Activated naive CD4-positive, alpha-beta T cell treated with Interleukin-2 at 50 U/mL for 16 hours (primary cell): ENCODE measurements at places on chromosomes 16 and 17.

- DNase-seq, result no peak
Measured at GRCh38 chr17:10022416-10022815, 117.3 kb upstream of the RCVRN start.

GRCh38 chr17:71441098-71441497, 679.7 kb upstream of the SOX9 start:
- no peak for DNase-seq

DNA sequence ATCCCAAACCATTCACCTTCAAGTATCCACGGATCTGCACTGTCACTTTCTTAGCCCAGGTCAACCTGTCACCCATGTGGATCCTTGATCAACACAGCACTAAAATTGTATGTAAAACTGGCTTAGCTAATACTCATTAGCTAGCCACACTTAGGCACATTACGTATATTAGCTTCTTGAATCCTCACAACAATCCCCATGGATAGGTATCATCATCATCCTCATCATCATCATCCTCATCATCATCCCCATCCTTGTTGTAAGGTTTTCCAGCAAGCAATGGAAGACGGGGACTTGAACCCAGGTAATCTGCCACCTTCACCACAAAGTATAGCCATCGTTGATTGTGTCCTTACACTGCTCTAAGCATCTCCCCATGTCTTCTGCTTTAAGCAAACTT, 184.3 kb downstream of the XYLT1 start:
- DNase-seq, result no peak

- no peak for DNase-seq
Measured at GRCh38 chr17:20103454-20104446, 94.6 kb downstream of the SPECC1 start.

DNA sequence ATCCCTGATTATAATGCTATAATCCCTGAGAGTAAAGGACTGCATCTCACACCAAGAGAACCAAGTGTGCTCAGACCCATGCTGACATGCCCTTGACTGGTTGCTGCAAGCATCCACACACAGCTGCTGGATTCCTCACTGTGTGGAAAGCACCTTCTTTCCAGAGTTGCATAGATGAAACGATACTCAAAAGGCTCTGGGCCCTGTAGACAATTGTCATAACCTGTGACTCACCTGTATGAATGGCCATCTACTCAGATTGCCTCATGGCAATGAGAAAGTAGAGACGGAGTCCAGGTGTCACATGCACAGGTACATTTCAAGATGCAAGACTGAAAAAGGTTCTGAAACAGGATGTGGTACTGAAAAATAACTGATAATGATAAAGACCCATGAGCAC, 58.1 kb downstream of the MPHOSPH6 start:
- DNase-seq, result no peak

DNA sequence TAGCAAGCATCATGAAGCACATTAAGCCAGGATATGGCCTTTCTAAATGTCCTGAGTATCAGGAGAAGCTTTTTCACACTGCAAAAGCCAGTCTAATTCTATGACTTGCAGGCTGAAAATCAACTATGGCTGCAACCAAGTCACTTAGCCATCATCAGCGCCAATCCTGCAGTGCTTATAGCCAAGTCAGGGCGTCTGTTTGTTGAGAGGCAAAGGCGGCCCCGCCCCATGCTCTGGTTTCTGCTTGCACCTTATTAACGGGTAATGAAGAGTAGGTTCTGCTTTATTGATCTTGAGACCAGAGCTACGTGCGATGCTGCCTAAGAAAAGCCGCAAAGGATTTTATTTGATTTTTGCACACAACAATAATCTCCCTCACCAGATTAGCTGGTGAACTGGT, 88.4 kb downstream of the CDH13 start:
- DNase-seq, result no peak

DNA sequence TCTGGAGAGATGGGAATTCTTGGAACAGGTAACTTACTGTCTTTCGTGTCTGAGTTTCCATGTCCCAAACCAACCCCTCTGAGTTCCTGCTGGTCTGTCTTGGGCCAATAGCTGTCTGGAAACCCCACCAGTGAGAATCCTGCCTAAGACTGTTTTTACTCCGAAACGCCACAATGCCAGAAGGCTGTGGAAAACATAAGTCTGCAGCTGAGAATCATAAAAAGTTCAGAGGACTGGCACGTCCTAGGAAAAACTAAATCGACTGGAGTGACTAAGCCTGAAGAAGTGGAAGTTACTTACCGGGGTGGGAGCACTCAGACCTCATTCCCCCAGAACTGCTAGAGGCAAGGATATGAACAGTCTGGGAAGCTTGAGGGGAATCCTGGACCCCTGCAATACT, 13.3 kb downstream of the LRRC75A start:
- no peak for DNase-seq

GRCh38 chr17:80705988-80706387, 161.3 kb downstream of the RPTOR start:
- DNase-seq, result no peak

DNA sequence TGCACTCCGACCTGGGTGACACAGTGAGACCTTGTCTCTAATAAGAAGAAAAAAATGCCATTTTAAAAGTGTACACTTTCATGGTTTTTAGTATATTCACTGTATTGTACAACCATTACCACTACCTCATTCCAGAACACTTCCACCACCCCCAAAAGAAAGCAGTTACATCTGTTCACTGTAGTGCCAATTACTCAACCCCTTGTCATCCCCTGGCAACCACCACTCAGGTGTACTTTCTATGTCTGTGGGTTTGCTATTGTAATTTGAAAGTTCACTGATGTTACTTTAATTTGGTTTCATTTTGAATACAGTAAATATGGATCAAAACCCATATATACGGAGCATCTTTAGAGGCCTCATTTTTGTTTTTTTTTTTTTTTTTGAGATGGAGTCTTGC, 6.1 kb downstream of the ZG16 start:
- peak; percentile 41 for DNase-seq

- peak; percentile 58 for DNase-seq
Measured at GRCh38 chr17:5706577-5707210, 122.4 kb upstream of the NLRP1 start.

GRCh38 chr17:5241861-5242671, 7.4 kb upstream of the SCIMP start:
- no peak for DNase-seq

DNA sequence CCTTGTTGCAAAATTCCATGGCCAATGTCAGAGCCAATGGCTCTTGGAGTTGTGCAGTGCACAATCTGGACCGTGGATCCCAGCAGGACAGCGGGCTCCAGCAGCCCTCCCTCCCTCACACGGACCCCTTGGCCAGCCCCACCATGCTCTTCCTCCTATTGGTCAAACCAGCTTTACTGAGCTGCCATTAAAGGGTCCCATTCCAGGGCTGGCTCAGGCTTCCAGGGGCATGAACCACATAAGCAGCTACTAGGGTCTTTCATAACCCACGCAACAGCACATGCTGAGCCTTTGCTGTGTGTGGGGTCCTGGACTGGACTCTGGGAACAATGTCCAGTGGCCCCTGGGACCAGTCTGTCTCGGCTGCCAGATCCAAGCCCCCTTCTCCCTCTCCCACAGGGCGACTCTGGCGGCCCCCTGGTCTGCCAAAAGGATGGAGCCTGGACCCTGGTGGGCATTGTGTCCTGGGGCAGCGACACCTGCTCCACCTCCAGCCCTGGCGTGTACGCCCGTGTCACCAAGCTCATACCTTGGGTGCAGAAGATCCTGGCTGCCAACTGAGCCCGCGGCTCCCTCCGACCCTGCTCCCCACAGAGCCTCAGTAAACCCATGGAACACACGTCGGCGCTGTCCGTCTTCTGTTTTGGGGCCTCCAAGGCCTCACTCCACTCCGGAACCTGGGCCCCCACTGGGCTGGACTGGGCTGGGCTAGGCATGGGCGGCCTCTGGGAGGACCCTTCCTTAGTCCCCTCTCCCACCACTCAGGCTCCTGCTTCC, 5.7 kb downstream of the CTRB1 start:
- DNase-seq, result no peak

- no peak for DNase-seq
Measured at GRCh38 chr16:57637424-57637823, 9.0 kb downstream of the ADGRG1 start.

DNA sequence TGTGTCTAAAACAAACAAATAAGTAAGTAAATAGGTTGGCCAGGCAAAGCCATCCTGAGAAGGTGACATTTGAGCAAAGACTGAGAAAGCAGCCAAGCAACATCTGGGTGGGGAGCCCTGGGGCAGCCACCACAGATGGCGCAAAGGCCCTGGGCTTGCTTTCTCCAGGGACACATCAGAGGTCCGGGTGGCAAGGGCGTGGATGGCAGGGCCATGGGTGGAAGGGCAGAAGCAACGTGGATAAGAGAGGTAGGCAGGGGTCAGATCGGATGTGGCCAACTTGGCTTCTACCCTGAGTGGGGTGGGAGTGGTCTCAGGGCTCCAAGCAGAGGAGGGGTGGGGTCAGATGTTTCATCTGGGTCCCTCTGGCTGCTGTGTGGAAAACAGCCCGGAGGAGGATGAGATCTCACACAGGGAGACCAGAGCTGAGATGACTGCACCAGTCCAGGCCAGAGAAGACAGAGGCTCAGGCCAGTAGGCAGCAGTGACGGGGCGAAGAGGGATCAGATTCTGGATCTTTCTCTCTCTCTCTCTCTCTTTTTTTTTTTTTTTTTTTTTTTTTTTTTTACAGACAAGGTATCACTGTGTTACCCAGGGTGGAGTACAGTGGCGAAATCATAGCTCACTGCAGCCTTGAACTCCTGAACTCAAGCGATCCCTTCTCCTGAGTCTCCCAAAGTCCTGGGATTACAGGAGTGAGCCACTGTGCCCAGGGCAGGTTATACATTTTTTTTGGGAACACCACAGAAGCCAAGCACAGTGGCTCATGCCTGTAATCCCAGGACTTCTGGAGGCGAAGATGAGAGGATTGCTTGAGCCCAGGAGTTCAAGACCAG, 6.1 kb upstream of the SPN start:
- no peak for DNase-seq

DNA sequence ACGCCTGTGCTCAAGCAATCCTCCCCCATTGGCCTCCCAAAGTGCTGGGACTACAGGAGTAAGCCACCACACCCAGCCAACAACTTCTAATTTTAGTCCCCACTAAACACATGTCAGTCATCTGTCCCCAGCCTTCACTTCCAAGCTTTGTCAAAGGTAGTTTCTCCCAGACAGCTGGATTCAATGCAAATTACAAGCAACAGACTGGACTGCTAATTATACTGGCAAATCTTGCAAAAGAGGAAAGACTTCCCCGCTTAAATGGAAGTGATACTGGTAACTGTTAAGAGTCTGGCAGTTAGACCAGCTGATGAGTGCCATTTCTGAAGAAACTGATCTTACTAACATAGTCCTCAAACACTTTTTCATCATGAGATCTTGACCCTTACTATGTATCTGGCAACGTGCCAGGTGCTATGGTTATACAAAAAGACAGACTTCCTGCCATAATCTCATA, 8.2 kb upstream of the GGA2 start:
- no peak for DNase-seq

DNA sequence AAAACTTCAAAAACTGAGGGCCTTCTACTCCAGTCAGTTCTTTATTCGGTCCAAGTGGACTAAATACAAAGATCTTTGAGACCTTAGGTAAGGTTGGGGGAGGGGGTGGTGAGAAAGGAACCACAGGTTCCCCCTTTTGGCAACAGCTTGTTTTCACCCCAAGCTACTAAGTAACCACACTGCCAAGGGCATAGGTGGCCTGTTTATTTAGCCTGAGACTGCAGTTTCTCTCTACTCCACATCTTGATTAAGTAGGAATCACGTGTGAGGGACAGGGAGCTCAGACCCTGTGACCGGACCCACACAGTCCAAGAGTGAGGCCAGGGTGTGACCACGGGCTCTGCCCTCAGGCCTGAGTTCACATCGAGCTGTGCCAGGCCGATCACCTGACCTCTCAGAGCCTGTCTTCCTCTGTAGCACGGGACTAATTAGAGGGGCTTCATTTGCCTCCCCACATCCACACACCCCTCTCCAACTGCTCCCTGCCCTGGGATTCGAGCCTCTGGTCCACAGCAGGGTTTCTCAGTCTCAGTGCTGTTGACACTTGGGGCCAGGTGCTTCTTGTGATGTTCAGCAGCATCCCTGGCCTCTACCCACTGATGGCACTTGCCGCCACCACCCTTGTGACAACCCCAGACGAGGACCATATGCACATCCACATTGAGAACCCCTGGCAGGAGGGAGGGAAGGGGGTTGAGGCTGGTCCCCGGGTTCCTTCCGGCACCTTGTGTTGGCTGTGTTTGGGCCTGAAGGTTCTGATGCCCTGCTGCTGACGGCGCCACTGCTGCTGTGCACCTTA, 17.8 kb downstream of the ST6GALNAC2 start:
- no peak for DNase-seq

GRCh38 chr16:27195076-27195741, 8.1 kb upstream of the KDM8 start:
- DNase-seq, result no peak

GRCh38 chr16:70715055-70715858, 29.4 kb upstream of the MTSS2 start:
- no peak for DNase-seq

GRCh38 chr16:21083729-21084268, 66.8 kb downstream of the DNAH3 start:
- peak; percentile 45 for DNase-seq

DNA sequence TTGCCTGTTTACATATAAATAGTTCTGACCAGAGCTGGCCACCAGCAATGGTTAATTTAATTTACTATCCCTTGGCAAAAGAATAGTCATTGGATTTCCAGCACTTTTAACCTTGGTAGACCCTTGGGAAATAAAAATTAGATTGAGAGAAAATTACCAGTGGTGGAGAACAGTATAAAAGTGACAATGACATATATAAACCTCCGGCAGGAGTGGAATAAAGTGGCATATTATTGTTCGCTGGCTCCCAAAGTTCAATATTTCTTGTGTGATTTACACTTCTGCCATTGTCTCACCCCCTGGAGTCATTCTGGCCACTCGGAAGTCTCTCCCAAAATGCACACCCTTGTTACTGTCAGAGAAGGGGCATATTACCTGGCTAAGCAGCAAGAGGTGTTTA, 347.7 kb downstream of the NPIPA8 start:
- DNase-seq, result no peak

DNA sequence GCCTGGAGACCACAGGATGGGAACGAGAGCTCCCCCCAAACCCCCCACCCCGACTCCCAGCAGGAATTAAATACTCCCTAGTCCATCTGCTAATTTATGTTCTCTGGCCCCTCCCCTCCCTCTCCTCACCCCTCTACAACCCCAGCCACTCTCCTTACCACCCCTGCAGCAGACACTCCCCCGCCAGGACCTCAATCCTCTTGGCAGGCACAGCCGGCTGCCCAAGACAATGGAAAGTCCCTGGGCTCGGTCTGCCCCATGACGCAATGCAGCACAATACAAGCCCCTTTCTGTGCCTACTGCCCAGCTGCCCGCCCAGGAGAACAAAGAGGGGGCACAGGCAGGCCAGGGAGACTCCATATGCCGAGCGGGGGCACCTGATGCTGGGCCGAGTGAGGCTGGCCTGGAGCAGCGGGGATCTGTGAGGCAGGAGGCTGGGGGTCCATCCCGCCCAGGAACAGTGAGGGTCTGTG, 30.3 kb upstream of the CDC42EP4 start:
- no peak for DNase-seq

DNA sequence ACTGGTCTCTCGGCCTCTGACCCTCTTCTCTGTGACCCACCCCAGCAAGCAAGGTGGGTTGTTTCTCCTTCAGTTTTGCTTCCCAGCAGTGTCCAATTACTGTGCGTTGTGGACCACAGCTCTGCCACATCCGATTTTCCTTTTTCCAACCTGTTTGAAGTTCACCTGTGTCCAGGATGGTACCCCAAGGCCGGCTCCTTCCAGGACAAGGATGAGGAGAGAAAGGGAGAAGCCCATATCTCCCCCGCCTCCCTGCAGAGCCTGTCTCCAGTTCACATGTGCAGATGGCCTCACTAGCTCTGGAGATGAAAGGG, 13.5 kb downstream of the NMRAL1 start:
- no peak for DNase-seq

GRCh38 chr16:22641131-22641628, 130.5 kb downstream of the NPIPB5 start:
- DNase-seq, result no peak
